ENCODE measurements at places on chromosomes 7 and 10.

DNA sequence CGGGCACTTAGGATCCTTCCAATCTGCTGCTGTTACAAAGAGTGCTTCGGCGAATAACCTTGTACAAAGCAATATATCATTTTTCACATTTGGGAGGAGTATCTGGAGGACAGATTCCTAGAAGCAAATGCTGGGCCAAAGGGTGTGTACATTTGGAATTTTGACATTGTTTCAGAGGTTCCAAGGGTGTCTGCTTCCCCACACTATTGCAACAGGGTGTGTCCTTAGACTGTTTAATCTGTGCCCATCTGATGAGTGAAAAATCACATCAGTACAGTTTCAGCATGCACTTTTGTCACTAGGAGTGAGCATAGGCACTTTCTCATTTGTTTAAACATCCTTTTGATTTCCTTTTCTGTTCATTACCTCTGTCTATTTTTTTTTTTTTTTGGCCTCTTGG is 8.6 kb upstream of the ELFN1 start:
- no peak for DNase-seq

DNA sequence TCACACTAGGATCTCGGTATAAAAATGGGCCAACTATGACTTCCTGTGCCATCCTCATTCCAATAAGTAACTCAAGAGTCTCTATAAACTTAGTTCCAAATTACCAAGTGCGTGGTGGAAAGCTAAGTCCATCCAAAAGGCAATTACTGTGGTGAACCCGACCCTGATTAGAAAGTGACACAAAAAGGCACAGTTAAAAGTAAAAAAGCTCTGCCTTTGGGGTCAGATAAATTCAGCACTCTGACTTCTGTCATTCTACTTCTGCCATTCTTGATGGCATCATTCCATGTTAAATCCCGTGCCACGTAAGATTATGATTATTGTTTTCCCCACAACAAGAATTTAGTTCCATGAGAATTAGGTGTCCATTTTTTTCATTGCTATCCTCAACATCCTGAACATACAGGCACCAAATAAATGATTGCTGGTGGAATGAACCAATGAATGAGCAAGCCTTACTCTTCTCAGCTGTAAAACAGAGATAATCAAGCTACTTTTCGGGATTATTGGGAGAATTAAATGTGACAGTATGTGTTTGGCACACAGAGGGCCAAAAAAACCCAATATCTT is 877 bp downstream of the NCOA4 start:
- no peak for DNase-seq

- DNase-seq, result no peak
Measured at GRCh38 chr7:55189878-55190436, 171.1 kb downstream of the EGFR start.

DNA sequence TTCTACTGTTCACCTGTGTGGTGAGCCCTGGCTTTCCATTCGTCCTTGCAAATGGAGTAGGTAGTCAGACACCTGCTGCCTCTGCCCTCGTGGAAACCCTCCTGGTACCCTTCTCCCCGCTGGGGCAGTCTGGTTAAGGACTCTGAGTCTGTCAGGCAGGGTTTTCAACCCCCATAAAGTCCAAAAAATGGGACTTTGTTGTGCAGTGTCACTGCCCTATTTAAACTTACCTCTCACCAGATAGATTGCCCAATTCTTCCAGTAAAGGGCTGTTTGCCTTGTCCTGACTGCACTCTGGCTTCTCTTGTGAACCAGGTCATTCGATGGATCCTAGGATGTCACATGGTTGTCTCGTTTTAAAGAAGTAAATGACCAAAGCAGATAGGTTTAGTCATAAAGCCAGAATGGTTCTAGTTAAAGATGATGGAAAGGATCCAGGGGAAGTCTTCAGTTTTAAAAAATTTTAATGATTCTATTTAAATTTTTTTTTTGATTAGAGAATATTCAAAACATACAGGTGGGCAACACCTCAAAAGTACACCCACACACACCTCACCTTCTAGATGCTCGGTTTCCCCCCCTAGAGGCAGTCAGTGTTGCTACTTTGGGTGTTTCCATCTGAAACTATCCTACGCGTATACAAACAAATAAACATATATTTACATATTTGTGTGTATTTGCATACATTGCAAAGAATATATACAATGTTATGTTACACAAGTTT is 22.0 kb downstream of the TMEM176B start:
- no peak for DNase-seq

DNA sequence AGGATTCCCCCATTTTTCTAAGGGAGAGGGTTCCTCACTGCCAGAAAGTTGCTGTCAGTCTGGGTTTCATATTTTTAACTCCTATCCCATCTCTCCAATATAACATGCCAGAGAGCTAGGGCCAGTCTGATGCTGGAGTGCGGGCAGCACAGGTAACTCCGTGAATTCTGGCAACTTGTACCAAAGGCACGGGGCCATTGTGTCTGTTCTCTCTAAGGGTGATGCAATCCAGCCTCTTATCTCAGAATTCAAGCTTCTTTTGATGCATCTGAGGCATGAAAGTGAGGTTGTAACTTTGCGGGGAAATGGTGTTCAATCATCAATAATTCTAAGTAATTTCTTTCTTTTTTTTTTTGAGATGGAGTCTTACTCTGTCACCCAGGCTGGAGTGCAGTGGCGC is 1074.4 kb downstream of the TYW1 start:
- DNase-seq, result no peak

DNA sequence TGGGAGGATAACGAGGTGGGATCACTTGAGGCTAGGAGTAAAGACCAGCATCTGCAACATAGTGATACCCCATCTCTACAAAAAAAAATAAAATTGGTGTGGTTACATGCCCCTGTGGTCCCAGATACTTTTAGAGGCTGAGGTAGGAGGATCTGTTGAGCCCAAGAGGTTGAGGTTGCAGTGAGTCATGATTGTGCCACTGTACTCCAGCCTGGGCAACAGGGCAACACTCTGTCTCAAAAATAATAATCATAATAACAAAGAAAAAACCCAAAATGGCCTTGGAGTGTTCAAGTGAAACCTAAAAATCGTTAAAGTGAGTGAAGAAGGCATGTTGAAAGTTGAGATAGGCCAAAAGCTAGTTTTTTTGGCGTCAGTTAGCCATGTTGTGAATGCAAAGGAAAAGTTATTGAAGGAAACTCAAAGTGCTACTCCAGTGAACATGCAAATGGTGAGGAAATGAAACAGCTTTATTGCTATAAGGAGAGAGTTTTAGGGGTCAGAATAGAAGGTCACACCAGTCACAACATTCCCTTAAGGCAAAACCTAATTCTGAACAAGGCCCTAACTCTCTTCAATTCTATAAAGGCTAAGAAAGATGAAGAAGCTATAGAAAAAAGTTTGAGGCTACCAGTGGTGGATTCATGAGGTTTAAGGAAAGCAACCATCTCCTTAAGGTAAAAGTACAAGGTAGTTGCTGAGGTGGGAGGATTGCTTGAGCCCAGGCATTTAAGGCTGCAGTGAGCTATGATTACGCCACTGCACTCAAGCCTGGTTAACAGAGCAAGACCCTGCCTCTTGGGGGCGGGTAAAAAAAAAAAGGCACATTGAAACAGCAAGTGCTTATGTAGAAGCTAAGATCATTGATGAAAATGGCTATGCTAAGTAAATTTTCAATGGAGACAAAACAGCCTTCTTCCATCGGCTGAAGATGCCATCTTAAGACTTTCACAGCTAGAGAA is 45.4 kb upstream of the STOX1 start:
- DNase-seq, result no peak

- DNase-seq, result no peak
Measured at GRCh38 chr7:87875151-87876039, 765 bp downstream of the SLC25A40 start.

Measured in GM19239 (cell line).